Left renal pelvis (tissue), 4 donors: ENCODE measurements at places on chromosomes 7 and 10. TPM values are rescaled to one million over a fixed set of nuclear protein-coding genes. Genes with fewer than 3 reads are reported as not detected.

DNA sequence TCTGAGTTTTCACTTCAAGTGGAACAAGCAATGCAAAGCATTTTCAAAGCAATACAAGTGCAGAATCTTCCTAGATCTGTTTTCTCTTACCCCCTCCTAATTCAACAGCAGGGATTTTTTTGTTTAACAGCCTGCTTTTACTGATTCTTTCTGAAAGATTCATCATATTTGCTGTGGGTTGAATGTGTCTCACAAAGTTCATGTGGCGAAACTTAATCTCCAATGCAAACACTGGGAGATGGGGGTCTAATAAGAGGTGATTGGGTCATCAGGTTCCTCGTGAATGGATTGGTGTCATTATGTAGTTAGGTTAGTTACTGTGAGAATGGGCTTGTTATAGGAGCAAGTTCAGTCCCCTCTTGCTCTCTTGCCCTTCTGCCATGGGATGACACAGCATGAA lies 107.6 kb downstream of the CNNM2 start:
- DNase-seq: no peak

DNA sequence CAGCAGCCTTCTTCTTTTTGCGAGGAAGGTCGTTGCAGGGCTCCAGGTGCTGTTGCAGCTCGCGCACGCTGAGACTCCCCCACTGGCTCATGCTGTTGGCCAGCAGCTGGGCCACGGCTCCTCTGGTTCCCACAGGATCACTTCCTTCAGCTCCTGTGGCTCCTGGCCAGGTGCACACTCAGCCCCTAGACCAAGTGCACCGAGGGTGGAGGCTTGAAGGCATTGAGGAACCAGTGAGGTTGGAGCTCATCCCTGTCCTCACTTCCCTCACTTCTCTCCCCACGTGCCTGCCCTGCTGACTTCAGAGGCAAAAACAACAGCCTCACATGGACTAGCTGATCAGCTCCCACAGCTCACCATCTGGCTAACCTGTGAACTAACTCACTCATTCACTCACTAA lies 46.2 kb upstream of the ADRB1 start:
- DNase-seq: no peak

DNA sequence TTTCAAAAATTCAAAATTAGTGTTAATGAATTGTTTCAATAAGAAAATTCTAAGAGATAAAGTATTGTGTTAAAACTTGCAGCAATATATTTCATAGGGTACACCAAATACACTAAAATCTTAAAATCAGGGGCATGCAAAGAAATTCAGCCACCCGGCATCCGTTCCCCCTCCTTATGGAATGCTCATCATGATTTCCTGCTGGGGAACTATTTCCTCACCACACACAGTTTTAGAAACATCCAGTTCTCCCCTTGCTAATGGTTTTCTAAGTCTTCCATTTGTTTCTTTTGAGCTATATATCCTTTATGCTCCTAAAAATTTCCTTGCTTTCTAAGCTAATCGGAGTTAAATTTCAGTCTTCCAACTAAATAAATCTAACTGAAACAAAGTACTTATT lies 60.7 kb downstream of the CHCHD3 start:
- no peak for DNase-seq

- no peak for DNase-seq
Measured at GRCh38 chr10:19904202-19904661, 88.0 kb downstream of the PLXDC2 start.

GRCh38 chr7:123237-123636 lies 69.1 kb upstream of the FAM20C start:
- no peak for DNase-seq

DNA sequence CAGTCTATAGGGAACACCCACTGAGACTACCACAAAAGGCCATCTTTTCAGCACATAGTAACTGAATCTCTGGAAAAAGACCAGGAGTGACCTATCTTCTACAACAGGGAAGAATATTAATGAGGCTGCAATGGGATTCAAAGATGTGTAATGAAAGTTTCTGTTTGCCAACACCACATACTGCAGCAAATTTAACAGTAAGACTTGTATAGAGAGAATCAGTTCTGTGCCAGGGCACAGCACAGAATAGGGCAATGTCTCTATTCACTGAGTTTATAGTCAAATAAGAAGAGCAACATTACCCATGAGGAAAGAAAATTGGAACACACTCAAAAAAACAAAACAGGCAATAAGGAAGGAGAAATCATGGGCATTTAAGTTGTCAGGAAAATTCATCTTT lies 91.4 kb upstream of the PTN start:
- no peak for DNase-seq

LIPK gene
- not detected for polyA plus RNA-seq

FAM25A gene
- polyA plus RNA-seq: not detected
